Central memory CD8-positive, alpha-beta T cell (primary cell): ENCODE measurements at places on chromosomes 13 and 19.

- no peaks in the 10 kb centered on the region for H3K36me3 ChIP-seq
- no peaks in the 10 kb centered on the region for H3K4me1 ChIP-seq
- no peak for DNase-seq
- no peak overlapping the region for H3K4me3 ChIP-seq
- no peak overlapping the region for H3K27ac ChIP-seq
Measured at GRCh38 chr19:48565090-48565489, 13.1 kb downstream of the SULT2B1 start.

DNA sequence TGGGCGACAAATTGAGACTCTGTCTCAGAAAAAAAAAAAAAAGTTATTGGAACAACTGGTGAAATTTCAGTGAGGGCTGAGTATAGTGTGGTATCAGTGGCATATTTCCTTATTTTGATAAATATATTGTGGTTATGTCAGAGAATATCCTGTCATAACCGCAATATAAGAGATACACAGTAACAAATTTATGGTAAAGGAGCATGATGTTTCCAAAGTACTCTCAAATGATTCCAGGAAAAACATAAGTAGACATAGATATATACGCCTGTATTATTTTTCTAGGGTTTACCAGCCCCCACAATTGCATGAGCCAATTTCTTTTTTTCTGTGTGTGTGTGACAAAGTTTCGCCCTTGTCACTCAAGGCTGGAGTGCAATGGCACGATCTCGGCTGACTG, 5.7 kb upstream of the C5AR1 start:
- DNase-seq, result no peak
- H3K4me3 ChIP-seq, result no peak overlapping the region
- peaks cover 17% of the 10 kb centered on the region for H3K4me1 ChIP-seq
- no peak overlapping the region for H3K27ac ChIP-seq
- H3K27me3 ChIP-seq, result peaks cover 13% of the 10 kb centered on the region
- H3K36me3 ChIP-seq, result no peaks in the 10 kb centered on the region

GRCh38 chr19:36436531-36436930, 18.1 kb upstream of the ZFP82 start:
- H3K27ac ChIP-seq, result no peak overlapping the region
- no peaks in the 10 kb centered on the region for H3K27me3 ChIP-seq
- no peak overlapping the region for H3K4me3 ChIP-seq

DNA sequence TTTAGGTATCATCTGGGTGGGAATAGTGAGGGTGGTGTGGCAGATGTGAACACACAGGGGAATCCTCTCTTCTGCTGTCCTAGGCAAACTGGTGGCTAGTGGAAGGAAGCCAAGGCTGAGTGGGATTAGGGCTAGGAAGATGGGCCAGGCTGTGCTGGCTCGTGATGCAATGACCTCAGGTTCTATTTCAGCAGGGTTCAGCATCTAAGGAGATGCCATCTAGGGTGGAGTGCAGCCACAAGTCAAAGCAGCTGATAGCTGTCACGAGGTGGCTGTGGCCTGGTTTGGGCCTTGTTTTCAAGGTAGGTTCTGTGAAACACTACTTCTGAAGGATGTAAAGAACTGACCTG, 21.6 kb downstream of the ARL11 start:
- H3K27me3 ChIP-seq, result no peaks in the 10 kb centered on the region
- no peaks in the 10 kb centered on the region for H3K36me3 ChIP-seq
- H3K27ac ChIP-seq, result no peak overlapping the region
- no peak for DNase-seq
- H3K4me1 ChIP-seq, result peaks cover 6% of the 10 kb centered on the region
- no peak overlapping the region for H3K4me3 ChIP-seq

- peaks cover 7% of the 10 kb centered on the region for H3K4me1 ChIP-seq
- no peak overlapping the region for H3K27ac ChIP-seq
- H3K27me3 ChIP-seq, result peaks cover 6% of the 10 kb centered on the region
- no peak for DNase-seq
Measured at GRCh38 chr19:51192689-51193088, 32.2 kb upstream of the CD33 start.

- H3K4me1 ChIP-seq, result peaks cover 53% of the 10 kb centered on the region
- peaks cover 6% of the 10 kb centered on the region for H3K36me3 ChIP-seq
- H3K27ac ChIP-seq, result no peak overlapping the region
- H3K27me3 ChIP-seq, result no peaks in the 10 kb centered on the region
Measured at GRCh38 chr13:46595885-46596275, 42.9 kb downstream of the LRCH1 start.

- peaks cover 17% of the 10 kb centered on the region for H3K27me3 ChIP-seq
- DNase-seq, result no peak
- H3K4me3 ChIP-seq, result no peak overlapping the region
- H3K27ac ChIP-seq, result no peak overlapping the region
- no peaks in the 10 kb centered on the region for H3K4me1 ChIP-seq
Measured at GRCh38 chr13:27401210-27401609, 23.2 kb upstream of the GTF3A start.

DNA sequence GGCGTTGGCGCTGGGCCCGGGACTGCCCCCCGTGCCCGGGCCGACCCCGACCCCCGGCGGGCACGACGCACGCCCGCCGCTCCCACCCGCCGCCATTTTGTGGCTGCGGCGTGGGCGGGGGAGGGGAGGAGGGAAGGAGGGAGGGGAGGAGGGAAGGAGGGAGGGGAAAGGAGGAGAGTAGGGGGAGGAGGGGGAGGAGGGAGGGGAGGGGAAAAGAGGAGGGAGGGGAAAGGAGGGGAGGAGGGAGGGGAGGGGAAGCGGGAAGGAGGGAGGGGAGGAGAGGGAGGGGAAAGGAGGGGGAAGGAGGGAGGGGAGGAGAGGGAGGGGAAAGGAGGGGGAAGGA, at the start of gene BTBD2:
TSS of gene BTBD2 (minus strand) at position 107 of the 343 bp plus-strand sequence. CDS start at position 96, 11 bp downstream.
- H3K27ac ChIP-seq, result peak within 1 kb of the TSS; percentile 57
- H3K4me3 ChIP-seq, result peak within 1 kb of the TSS; percentile 77
- DNase-seq, result no peak
- H3K36me3 ChIP-seq, result peaks cover 9% of the 10 kb centered on the region
- H3K27me3 ChIP-seq, result no peaks in the 10 kb centered on the region

GRCh38 chr19:10291554-10292205, 1.9 kb downstream of the ICAM5 start:
- peak overlapping the region; percentile 85 for H3K27ac ChIP-seq
- peaks cover 16% of the 10 kb centered on the region for H3K36me3 ChIP-seq
- peaks cover 62% of the 10 kb centered on the region for H3K27me3 ChIP-seq
- no peak for DNase-seq

DNA sequence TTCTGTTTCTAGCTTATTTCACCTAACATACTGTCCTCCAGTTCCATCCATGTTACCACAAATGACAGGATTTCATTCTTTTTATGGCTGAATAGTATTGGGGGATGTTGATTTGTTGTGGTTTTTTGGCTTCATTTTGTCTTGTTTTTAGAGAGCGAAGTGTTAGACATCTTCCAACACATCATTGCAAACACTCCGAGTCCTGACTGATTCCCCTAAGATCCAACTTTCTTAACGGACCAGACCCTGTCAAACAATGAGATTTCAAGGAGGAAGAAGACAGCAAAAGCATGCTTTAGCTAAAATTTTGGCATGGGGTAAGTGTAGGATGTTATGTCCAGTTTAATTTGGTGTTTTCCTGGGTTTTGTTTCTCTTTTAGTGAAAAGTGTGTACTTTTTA, 3.8 kb upstream of the CASP14 start:
- H3K27me3 ChIP-seq, result peaks cover 47% of the 10 kb centered on the region
- no peak for DNase-seq
- H3K27ac ChIP-seq, result no peak overlapping the region

DNA sequence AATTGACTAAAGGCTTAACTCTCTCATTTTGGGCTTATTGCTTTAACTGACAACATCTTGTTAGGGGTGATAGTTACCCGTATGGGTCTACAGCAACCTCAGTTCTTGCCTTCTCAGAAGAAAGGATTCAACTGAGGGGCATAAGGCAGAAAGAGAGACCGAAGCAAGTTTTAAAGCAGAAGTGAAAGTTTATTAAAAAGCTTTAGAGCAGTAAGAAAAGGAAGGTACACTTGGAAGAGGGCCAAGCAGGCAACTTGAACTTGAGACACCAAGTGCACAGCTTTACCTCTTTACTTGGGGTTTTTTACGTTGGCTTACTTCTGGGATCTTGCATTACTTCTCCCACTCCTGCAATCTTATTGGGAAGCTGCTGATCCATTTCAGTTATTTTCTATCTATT, 246.9 kb upstream of the PRR20A start:
- H3K27ac ChIP-seq, result no peak overlapping the region
- H3K36me3 ChIP-seq, result no peaks in the 10 kb centered on the region
- H3K4me1 ChIP-seq, result no peaks in the 10 kb centered on the region
- no peaks in the 10 kb centered on the region for H3K27me3 ChIP-seq

DNA sequence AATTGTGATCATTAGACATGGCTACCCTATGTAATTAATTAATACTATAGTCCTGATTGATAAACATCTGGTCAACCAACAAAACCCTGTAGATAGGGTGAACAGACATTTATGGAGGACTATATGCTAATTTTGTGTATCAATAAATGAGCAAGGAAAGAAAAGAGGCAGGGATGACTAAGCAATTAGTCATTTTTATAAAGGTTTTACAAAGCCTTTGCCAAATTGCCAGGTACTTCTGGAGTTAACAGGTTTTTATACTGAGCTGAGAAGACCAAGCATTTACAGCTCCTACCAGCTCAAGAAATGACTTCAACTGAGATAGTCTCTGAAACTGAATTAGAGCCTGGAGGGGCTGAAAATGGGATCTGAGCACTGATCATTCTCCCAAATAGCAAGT, 186.8 kb upstream of the PRR20A start:
- no peak overlapping the region for H3K27ac ChIP-seq
- H3K36me3 ChIP-seq, result no peaks in the 10 kb centered on the region
- H3K4me3 ChIP-seq, result no peak overlapping the region
- no peaks in the 10 kb centered on the region for H3K27me3 ChIP-seq
- DNase-seq, result no peak

DNA sequence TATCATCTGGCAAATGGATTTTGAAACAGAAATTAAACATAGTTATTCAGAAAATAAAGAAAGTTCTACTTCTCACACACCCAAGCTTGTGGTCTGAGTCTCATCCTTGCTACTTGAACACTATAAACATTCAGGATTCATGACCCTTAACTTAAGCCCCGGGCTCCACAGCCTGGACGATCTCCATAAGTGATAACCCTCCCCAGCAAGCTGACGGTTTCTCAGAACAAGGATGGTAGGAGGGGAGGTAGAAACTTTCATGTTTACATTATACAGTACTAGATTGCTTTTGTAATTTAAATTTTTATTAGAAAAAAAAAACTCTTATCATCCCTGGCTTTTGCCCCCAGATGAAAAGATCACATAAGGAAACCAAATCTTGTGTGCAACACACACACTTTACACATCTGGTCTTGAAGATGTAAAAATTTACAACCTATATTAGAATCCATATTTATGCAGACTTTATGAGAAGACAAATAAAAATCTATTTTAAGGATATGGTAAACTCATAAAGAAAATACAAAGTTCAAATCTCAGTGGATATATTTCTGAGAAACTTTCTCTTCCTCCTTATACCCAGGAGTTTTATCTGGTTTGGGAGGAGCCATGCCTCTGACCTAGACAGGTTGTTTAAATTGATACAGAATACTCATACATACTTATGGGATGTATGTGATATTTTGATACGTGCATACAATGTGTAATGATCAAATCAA, 20.0 kb upstream of the ATP12A start:
- no peaks in the 10 kb centered on the region for H3K36me3 ChIP-seq
- H3K27ac ChIP-seq, result no peak overlapping the region
- no peak overlapping the region for H3K4me3 ChIP-seq

- no peak overlapping the region for H3K4me3 ChIP-seq
- no peak for DNase-seq
- no peak overlapping the region for H3K27ac ChIP-seq
- H3K4me1 ChIP-seq, result no peaks in the 10 kb centered on the region
Measured at GRCh38 chr19:5153601-5154128, 184.8 kb downstream of the KDM4B start.

GRCh38 chr13:50599046-50599445, 244.4 kb downstream of the DLEU7 start:
- no peaks in the 10 kb centered on the region for H3K27me3 ChIP-seq
- H3K36me3 ChIP-seq, result peaks cover 1% of the 10 kb centered on the region
- no peak overlapping the region for H3K27ac ChIP-seq
- DNase-seq, result no peak
- H3K4me1 ChIP-seq, result peaks cover 12% of the 10 kb centered on the region

DNA sequence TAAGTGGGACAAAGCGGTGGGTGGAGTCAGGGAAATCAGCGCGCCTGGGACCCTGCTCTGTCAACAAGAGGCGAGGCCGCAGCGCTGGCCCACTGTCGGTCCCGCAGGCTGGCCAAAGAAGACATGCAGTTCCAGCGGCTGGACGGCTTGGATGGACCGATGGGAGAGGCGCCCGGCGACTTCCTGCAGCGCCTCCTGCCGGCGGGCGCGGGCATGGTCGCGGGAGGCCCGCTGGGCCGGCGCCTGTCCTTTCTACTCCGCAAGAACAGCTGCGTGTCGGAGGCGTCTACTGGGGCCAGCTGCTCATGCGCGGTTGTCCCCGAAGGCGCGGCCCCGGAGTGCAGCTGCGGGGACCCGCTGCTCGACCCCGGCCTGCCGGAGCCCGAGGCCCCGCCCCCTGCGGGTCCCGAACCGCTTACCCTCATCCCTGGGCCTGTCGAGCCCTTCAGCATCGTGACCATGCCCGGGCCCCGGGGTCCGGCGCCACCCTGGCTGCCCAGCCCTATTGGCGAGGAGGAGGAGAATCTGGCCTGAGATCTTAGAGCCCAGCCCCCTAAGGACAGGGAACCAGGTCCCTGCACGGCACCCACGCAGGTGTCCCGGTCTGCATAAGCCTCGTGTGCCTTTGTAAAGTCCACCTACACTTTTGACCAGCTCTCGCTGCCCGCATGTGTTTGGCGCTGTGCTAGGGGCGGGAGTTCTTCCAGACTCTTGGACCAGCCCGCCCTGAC, 6.1 kb downstream of the BEST2 start:
- H3K4me1 ChIP-seq, result no peaks in the 10 kb centered on the region
- H3K4me3 ChIP-seq, result no peak overlapping the region
- peaks cover 6% of the 10 kb centered on the region for H3K36me3 ChIP-seq
- no peak overlapping the region for H3K27ac ChIP-seq
- H3K27me3 ChIP-seq, result peaks cover 33% of the 10 kb centered on the region

GRCh38 chr19:39190768-39191167, 6.0 kb upstream of the NCCRP1 start:
- peaks cover 48% of the 10 kb centered on the region for H3K27me3 ChIP-seq
- H3K4me3 ChIP-seq, result no peak overlapping the region
- H3K4me1 ChIP-seq, result peaks cover 10% of the 10 kb centered on the region
- H3K36me3 ChIP-seq, result peaks cover 1% of the 10 kb centered on the region
- no peak for DNase-seq

GRCh38 chr13:46554951-46555350, 2.0 kb downstream of the LRCH1 start:
- peaks cover 15% of the 10 kb centered on the region for H3K36me3 ChIP-seq
- peak overlapping the region; percentile 85 for H3K4me3 ChIP-seq
- H3K27ac ChIP-seq, result peak overlapping the region; percentile 89
- DNase-seq, result no peak
